SJCRH30 (cell line): ENCODE measurements at places on chromosomes 7 and 10.

DNA sequence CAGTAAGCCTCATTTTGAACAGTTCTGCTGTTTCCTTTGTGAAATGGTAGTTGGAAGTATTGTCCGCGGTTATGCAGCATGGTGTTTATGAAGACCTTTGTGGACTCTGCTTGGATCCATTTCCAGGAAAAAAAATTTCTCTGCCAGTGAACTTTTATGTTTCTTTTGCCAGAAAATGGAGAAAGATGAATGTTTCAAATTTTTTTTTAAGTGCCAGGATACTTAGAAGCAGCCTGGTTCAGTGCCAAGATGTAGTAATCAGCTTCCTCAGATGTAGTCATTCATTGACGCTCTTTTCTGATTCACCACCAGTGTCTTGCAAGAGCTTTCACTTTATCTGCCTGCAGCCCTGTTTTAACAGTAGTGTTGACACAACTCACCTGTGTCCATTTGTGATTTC, 258.2 kb downstream of the SDK1 start:
- peak; percentile 32 for DNase-seq

DNA sequence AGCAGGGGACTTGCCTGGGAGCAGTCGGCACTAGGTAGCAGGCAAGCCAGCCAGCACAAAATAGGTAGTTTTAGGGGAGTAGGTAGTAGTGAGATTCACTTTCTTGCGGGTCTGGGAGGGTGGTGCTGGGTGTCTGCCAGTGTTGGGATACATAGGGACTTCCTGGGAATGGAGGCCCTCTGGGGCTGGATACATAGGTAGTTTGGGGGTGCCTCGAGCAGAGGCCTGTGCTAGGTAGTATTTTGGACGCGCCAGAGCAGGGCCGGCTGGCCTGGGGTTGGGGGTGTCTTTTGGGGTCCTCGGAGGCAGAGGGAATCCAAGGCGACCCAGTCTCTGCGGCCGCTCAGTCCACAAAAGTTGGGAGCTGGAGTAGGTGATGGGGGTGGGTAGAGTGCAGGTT, 2.0 kb upstream of the HOXA3 start:
- no peak for DNase-seq

DNA sequence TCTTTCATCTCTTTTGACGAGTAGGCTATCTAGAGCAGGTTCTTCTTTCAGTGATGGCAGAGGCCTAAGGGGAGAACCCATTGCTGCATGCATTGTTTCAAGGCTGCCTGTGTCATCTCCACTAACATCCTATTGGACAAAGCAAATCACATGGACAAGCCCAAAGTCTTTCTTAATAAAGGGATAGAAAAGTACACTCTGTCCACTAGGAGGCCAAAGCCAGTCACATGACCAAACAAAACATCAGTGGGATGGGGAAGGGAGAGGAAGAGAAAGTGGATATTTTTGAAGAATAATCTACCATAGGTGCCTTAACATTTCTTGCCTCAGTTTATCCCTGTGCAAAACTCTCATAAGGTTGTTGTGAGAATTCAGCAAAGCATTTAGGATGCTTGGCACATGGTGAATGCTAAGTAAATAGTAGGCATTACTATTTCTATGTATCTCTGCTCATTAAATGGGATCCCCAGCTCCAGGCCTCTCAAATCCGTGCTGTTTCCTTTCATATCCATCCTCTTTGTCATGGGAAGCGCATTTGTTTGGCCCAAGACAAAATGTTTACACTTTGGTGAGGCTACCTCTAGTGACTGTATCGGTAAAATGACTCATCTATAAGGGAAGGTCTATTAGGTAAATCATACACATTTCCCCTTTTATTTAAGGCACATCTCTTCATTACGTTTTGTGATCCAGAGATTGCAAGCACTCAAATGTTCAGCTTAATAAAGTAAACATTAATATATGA, 16.7 kb upstream of the CADPS2 start:
- DNase-seq: no peak

- peak; percentile 82 for DNase-seq
Observed at GRCh38 chr7:138935465-138936011, 45.7 kb downstream of the KIAA1549 start.

DNA sequence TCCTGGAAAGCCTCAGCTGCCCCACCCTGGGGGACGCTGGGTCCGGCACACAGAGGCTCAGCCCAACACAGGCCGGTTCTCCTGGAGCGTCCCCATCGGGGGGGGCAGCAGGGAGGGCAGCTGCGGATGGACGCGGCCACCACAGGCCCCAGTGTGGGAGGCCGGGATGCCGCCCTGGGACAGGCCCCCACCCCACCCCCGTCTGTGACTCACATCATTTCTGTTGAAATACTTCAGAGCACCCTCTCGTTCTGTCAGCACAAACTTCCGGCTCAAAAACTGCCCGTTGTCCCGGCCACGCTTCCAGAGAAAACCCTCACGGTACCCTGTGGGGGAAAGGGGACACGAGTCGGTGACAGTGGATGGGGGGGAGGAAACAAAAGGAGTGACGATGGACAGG, 28.5 kb downstream of the GET4 start:
- no peak for DNase-seq

- no peak for DNase-seq
Observed at GRCh38 chr7:148711191-148712102, 12.7 kb downstream of the CUL1 start.

DNA sequence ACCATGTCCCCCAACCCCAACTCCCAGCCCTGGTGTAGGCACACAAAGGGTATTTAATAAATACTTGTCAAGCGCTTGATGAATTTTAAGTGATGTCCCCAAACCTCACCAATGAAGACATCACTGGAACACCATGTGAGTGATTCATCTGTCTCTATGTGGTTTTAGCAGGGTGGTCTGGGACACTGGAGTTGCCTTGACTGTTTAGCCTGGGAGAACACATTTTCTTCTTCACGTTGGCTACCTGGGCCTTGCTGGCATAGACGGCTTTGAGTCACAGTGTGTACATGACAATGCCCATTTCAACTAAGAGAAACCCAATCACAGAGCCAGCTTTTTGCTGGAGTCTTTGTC, 24.8 kb upstream of the SHH start:
- no peak for DNase-seq

GRCh38 chr10:13184730-13185514, 23.6 kb downstream of the MCM10 start:
- DNase-seq: no peak

GRCh38 chr10:86345859-86346798, 20.5 kb downstream of the GRID1 start:
- DNase-seq: no peak

DNA sequence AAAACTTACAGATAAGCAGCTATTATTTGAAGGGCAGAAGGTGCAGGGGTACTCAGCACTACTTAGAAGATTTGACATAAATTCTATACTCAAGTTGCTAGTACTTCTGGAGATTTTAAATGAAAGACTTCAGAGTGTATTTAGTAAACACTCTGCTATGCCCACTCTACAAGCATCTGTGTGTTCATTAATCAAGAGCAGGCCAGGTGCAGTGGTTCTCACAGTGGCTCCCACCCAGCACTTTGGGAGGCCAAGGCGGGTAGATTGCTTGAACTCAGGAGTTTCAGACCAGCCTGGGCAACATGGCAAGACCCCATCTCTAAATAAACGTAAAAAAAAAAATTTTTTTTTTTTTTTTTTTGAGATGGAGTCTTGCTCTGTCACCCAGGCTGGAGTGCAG, 38.9 kb upstream of the TOMM7 start:
- no peak for DNase-seq

- no peak for DNase-seq
Observed at GRCh38 chr7:114472896-114473512, 58.4 kb downstream of the FOXP2 start.

DNA sequence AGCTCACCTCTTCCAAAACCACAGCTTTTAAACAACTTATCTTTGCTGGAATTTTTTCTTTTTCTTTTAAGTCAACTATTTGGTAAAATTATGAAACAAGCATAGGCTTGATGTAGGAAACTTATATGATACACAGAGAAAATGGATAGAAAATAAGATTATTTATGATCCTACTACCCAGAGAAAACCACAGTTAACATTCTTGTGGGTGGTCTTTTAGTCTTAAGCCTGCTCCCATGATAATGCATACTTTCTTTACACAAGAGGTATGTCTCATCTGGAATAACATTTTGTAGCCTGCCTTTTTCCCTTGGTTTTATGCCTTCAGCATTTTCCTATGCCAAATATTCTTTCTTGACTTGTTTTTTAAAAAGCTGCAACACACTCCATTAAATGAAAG, 21.4 kb downstream of the PLPP4 start:
- DNase-seq: no peak

- DNase-seq: no peak
Observed at GRCh38 chr10:86186633-86187032, 180.0 kb downstream of the GRID1 start.

- DNase-seq: peak; percentile 46
Observed at GRCh38 chr7:112587504-112587903, 106.7 kb downstream of the LSMEM1 start.

DNA sequence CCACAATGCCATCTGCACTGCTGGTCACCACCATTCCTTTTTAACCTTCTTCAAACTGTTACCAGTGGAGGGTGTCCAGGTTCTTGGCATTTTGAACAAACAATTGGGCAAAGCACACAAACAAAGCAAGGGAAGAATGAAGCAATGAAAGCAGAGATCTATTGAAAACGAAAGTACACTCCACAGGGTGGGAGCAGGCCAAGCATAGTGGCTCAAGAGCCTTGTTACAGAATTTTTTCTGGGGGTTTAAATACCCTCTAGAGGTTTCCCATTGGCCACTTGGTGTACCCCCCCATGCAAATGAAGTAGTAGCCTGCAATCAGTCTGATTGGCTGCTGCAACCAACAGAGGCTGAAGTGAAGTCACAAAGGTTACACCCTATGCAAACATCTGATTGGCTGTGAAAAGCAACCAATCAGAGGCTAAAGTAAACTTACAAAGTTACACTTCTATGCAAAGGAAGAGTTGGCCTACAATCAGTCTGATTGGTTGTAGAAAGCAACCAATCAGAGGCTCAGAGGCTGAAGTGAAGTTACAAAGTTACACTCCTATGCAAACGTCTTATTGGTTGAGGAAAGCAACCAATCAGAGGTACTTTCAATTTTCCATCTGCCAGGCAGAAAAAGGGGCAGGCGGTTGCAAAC, 103.2 kb upstream of the WAC start:
- DNase-seq: peak; percentile 15

GRCh38 chr7:141003172-141004065, 11.3 kb downstream of the MRPS33 start:
- DNase-seq: no peak

DNA sequence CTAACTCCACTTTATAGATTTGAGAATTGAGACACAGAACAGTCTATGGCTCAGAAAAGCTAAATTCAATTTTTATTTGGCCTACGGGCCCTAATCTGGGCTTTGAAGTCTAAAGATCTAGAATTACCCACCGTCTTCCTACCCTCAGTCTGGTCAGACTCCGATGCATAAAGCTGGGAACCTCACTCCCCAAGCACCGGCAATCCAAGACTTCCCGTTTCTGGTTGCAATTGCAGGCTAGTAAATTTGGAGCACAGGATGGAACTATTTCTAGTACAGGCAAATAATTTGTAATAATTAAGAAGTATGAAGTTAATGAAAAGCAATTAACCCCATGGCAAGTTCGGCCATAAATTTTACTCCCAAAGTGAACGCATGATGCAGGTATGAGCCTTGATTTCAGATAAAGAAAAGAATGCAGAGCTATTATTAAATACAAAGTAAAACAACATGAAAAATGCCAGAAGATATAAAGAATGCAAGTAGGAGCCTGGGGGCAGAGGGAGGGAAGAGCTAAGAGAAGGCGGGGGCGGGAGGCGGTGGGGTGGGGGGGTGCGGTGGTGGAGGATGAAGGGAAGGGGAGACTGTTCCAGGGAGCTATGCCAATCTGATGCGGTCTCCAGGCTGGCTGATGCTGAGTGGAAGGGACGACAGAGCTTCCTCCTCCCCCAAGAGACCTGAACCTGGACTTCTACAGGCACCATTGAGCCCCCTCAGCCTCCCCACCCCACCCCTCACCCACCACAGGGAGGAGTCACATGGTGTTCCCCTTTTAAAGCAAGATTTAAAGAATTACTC, 45.1 kb downstream of the BPGM start:
- no peak for DNase-seq

DNA sequence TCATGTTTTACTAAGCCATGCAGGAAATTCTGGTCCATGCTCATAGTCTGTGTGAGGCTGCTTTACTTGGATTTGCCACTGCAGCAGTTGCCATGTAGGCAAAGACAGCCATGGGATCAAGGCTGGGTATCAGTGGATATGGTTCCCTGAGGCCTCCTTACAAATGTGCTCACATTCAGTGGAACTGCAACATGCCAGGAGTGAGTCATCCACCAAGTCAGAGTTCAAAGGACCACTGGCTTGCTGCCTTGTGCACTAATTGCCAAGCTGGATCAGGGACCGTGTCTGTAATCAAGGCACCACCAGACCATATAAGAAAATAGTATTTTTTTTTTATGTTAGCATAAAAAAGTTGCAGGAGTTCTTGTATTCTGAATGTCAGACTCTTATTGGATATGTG, 101.0 kb downstream of the CDCA7L start:
- peak; percentile 9 for DNase-seq

DNA sequence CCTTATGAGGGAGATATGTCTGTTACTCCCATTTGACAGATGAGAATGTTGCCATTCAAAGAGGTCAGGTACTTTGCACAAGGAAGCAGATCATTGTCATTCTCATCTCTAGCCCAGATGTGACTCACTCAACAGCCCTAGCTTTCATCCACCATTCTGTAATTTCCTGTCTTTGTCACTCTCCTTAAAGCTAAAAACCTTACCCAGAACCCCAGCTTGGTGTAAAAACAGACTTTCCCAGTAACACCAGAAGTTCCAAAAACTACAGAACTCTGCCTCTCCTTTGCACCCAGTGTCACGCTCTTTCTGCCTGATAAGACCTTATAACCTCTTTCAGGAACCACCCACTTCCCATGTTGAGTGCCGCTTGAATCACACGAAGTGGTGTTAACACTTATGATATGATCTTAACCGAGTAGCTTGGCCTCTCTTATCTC, 89.1 kb upstream of the SP4 start:
- DNase-seq: no peak

GRCh38 chr7:105838627-105839231, 37.7 kb downstream of the ATXN7L1 start:
- DNase-seq: peak; percentile 26

DNA sequence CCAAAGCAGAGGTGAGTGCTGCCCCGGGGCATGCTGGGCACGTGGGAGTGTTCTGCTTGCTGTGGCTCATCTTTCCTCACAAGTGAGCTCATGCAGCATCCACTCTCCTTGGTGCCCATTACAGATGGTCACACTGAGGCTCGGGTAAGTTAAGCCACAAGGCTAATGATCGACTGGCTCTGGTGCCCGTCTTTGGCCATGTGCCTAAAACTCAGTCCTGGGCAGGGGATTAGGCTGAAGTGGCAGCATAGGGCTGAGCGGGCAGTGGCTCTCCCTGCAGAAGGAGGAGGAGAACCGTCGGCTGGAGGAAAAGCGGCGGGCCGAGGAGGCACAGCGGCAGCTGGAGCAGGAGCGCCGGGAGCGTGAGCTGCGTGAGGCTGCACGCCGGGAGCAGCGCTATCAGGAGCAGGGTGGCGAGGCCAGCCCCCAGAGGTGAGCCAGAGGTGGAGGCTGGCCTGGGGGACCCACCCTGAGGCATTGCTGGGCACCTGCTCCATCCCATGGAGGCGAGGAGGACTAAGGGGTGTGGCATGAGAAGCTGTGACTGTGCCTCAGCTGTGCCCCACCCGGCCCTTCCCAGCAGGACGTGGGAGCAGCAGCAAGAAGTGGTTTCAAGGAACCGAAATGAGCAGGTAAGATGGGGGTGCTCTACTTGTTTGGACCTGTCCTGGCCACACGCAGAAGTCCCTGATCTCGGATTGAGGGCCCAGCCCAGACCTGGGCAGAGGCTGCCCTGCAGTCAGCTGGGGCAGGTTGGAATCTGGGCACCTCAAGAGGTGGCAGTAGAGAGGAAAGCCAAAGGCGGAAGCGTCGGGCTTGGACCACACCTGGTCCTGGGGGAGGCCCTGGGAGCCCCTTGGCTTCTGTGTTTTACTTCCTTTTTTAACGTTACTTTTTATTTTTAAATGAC, 7.3 kb downstream of the PGAM2 start:
- no peak for DNase-seq
